ENCODE measurements at places on chromosomes 11 and 22.

- no peak for DNase-seq
Observed at GRCh38 chr11:25970726-25971508, 361.0 kb upstream of the ANO3 start.

GRCh38 chr11:8870411-8871170, 40.4 kb upstream of the AKIP1 start:
- peak; percentile 58 for DNase-seq

GRCh38 chr22:21041937-21042336, 3.8 kb upstream of the LRRC74B start:
- no peak for DNase-seq

DNA sequence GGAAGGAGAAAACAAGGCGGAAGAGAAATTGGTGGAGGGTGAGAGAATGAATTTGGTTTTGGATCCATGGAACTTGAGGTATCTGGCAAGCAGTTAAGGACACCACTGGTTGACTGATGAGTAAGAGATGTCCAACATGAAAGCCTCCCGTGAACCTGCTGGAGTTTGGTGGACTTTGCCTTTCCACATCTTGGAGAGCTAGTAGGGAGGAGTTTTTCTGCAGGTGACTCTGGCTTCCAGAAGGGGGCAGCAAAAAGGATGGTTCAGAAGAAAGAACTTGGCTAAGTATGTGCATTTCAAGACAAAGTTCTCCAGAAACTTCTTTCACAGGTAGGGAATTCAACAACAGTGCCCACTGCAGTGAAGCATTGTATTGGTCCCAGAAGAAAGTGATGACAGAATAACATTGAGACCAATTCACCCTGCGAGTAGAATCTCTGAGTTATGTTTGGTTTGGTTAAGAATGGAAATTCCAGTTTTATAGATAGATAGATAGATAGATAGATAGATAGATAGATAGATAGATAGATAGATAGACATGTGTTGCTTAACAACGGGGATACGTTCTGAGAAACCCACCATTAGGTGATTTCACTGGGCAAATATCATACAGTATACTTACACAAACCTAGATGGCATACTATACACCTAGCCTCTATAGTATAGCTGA, 28.5 kb downstream of the DCDC1 start:
- peak; percentile 17 for DNase-seq

- no peak for DNase-seq
Observed at GRCh38 chr11:101617735-101618332, 34.0 kb upstream of the TRPC6 start.

DNA sequence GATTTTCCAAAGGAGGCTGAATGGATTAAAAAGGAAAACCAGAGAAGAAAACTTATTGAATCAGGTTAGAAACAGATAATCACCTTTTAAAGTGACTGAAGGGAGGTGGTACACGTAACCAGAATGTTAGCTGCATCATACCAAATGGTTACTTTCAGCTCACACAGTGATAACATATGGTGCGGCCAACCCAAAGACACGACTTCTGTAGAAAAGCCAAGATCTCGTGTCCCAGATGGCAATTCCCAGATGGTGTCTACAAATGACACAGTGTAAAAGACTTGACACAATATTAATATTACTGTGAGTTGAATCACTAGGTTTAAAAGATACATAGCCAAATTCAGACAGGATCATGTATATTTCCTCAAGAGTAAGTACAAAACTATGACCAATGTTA, 5.2 kb downstream of the PPP2R1B start:
- DNase-seq, result no peak

GRCh38 chr11:61345954-61346843, 13.2 kb downstream of the TKFC start:
- DNase-seq, result no peak

GRCh38 chr11:47387944-47388696, 9.8 kb upstream of the SPI1 start:
- DNase-seq, result no peak

- DNase-seq, result no peak
Observed at GRCh38 chr11:33490842-33491370, 209.7 kb downstream of the C11orf91 start.

DNA sequence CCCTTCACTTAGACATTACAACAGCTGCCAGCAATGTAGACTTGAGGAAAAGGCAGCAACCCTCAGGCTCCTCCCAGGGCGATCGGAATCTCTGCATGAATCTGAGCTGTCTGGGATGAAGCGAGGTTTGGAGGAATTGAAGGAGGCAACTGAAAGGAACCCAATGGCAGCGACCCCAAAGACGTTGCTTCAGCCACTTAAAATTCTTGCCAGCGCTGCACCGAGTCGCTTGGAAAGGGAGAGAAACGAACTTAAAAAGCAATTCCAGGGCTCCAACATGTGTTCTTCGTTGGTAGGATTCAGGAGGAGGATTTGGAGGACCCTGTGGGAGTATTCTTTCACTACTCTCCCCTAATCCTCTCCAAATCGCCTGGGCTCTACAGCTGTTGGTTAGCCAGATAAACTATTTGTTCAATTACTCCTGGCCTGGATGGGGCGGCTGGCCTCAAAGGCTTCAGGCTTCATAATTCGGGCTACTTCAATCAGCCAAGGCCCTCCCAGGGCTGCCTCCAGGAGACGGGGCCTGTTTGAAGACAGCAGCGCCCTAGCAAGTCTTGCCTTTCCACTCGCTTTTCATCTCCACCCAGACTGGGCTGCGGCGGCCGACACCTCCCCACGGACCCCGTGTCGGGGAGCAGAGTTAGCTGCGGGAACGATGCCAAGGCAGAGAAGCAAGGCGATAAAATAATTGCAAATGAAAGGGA, 72.4 kb upstream of the TMEM45B start:
- no peak for DNase-seq

- DNase-seq, result no peak
Observed at GRCh38 chr11:94727819-94728218, 40.3 kb upstream of the AMOTL1 start.

GRCh38 chr11:24521601-24522000, 24.7 kb downstream of the LUZP2 start:
- no peak for DNase-seq

GRCh38 chr11:70524096-70524922, 126.0 kb downstream of the CTTN start:
- no peak for DNase-seq

GRCh38 chr22:25829237-25829636, 87.2 kb downstream of the MYO18B start:
- DNase-seq, result no peak

DNA sequence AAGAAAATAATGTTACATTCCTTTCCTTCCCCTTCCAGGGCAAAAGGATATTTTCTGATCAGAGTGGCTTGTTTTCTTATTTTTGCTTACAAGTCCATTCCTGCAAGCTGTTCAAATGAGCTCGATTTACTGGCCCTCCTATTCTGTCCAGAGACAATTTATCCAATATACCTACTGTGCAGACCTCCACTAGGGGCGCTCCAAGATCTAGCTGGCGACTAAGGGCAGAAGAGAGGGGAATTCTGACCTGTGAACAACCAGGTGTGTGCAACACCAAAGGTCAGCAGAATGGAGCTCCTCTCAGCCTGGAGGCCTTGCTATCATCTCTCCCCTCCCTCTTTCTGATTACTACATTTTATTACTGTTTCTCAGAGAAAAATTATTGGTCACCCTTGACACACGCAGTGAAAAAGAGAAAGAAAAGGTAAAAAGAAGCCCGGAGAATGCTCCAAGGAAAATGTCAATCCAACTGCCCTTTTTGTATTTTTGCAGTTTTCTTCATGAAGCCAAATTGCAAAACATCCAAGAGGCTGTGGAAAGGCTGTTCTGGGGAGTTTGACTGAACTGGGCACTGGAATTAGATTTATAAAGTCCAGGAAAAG, 3.2 kb downstream of the SEZ6L start:
- DNase-seq, result peak; percentile 75

DNA sequence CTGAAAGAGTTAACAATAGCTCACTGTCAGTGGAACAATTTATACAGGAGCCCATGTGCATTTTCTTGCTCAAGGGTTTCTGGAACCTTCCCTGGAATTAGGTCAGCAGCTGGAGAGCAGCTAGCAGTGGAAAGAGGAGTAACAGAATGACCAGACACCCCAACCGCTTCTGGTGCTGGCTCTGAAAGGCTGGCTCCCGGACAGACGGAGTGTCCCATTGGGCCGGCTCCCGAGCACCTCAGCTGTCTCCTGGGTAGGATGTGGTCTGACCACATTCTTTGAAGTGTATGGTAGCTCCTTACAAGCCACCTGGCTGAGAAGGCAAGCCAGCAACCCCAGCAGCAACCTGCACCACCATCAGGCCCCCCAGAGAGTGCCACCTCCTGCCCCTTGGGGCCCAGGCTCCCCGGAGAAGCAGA, 44.7 kb downstream of the ABTB2 start:
- DNase-seq, result no peak

GRCh38 chr11:59097113-59097708, 9.8 kb upstream of the FAM111B start:
- DNase-seq, result no peak

GRCh38 chr22:44460691-44461375, 37.2 kb downstream of the RTL6 start:
- DNase-seq, result no peak

DNA sequence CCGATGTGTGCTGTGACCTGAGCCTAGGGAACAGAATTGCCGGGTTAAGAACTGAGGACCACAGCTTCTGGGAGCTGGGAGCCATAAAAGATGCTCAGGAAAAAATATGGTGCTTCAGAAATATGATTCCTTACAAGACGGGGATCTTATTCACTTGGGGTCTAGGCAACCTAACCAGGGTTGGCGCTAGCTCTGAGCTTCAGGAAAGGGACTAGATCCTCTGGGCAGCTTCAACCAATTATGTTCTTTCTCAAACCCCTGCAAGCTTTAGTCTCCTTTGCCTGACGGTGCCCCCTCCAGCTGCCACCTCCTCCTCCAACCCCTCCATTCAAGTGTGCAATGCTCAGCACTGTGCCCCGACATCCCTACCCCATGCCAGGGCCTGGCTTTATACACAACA, 634.1 kb upstream of the CADM1 start:
- no peak for DNase-seq

DNA sequence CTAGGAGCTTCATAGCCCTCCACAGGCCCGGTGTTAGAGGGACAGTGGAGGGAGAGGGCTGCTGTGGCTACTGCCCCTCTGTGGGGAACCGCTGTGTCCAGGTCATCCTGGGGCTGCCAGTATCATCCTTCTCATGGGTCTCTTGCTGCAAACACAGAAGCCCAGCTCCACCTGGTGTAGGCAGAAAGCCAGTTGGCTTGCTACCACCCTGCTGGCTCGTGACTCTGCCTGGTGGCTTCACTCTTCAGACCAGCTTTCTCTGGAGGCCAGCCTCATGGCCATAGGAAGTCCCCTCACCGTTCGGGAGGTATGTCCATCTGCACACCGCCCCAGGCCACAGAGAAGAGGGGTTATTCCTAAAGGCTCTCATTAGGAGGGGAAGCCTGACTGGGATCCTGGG, 19.4 kb upstream of the SUSD2 start:
- no peak for DNase-seq

GRCh38 chr11:93614173-93614722, 47.2 kb upstream of the CEP295 start:
- DNase-seq, result no peak

DNA sequence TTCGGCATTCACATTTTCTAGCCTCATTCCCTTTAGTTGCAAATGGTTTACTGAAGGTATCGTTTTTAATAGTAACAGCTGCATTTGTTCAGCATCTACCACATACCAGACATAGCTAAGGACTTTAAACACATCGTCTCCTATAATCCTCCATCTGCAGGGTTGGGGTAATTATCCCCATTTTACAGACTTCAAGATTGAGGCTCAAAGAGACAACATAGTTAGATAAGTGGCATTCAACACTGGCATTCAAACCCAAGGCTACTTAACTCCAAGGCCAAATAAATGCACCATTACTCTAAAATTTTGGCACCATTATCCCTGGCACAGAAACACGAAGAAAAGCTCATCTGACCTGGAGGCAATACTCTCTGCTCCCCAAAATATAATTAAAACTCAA, 28.5 kb downstream of the SMCO4 start:
- DNase-seq, result no peak

- peak; percentile 65 for DNase-seq
Observed at GRCh38 chr22:37609240-37610152, 862 bp downstream of the GGA1 start.

DNA sequence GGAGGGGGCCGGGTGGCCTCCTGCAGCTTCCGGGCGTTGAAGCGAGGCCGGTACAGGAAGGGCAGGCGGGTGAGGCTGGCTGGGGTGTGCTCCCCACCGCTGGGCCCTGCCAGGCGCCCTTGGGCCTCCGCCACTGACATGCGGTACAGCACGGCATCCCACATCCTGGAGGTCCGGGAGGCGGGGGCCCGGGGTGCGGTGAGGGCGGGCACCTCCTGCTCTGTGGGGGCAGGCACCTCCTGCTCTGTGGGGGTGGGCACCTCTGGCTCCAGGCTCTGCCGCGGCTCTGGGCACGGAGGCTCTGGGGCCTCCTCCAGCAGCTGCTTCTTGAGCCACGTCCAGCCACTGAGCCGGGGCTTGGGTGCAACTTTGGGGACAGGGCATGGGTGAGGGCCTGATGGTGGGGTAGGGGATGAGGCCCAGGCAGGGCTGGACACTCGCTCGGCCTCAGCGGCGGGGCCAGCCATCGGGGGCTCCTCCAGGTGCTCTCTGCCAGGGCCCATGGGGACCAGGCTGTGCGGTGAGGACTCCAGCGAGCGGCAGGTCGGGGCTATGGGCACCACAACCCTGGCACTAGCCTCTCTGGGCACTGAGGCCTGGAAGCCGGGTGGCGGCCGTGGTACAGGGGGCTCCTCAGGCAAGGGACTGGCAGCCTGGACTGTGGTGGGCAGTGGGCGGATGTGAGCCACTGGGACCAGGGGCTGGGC, 2.3 kb downstream of the PRR33 start:
- DNase-seq, result peak; percentile 19

- DNase-seq, result no peak
Observed at GRCh38 chr11:34984514-34984913, 68.1 kb downstream of the PDHX start.

DNA sequence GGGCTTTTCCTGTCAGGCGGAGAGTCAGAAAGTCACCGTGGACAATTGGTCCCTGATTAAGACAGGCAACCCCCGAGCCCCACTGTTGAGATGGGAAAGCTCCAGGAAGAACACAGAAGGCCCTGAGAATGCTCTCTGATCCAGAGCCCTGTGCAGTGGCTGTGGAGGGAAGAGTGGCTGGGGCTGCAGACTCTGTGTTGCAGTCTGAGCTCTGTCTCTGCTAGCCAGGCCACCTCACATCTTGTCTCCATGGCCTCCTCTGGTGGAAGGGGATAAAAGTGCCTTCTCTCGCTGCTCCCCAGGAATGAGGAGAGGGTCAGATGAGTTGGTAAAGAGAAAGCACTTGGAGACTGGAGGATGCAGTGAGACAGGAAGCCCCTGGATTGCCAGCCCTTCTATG, 141.2 kb downstream of the CEP164 start:
- DNase-seq, result no peak

DNA sequence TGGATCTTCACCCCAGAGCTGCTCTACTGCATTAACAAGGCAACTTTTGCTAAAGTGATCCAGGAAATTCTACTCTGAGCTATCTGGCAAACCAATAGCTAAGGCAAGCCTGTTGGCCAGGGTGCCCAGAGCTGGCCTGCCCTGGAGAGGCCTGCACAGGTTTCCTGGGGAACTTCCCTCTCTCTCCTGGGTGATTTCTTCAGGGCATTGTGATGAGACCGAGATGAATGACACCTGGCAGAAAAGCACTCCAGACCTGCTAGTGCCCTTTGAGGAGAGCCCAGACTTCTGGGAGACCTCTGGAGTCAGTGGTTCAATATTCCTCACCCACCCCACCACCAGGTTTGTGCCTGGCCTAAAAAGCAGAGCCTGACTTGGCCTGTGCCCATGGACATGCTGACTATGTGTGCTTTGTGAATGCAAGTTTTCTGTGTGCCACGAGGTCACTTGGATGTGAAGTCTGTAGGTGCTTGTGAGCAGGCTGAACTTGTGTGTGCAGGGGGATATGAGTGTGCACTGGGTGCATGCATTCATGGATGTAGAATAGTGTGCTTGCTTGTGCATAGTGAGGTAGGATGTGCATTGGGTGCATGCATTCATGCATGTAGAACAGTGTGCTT, 4.4 kb upstream of the APLNR start:
- no peak for DNase-seq

Data from GM20000 (cell line).